Breast epithelium (tissue), 4 donors: ENCODE measurements at places on chromosomes 2 and 18. TPM values are rescaled to one million over a fixed set of nuclear protein-coding genes. Genes with fewer than 3 reads are reported as not detected.
A peak's percentile ranks its signal among the peaks of the same experiment; 100 is the strongest.

DNA sequence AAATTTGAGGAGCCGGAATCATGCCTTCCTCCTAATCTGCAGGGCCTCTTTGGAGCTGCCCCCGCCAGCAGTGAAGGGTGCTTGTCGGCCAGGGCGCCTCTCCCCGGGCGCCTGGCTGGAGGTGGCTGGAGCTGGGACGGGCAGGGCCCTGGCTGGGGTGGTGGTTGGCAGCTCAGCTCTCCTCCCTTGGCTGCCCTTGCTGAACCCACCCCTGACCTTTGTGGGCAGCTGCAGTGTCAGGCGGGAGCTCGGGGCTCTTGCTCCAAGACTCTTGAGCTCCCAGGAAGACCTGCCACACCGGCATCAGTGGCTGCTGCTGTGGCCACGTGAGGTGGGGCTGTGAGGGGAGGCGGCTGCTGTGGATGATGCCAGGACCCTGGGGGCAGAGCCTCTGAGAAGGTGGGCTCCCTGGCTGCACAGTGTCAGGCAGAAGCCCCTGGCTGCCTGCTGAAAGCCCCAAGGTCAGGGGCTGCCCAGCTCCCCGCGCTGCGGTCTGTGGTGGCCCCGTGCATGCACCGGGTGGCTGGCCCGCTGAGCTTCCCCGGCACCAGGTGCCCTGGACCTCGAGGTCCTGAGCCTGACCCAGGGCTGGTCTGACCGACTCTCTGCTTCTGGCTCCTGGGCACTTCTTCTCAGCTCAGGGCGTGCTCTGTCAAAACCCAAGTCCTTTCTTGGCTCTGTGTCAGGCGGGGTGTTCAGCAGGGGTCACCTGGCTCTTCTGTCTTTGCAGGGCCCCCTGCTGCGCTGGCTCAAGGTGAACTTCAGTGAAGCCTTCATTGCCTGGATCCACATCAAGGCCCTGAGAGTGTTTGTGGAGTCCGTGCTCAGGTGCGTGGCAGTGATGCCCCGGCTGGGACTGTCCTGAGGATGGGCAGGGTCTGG lies 34.5 kb downstream of the PDIA6 start:
- no peak for DNase-seq

DNA sequence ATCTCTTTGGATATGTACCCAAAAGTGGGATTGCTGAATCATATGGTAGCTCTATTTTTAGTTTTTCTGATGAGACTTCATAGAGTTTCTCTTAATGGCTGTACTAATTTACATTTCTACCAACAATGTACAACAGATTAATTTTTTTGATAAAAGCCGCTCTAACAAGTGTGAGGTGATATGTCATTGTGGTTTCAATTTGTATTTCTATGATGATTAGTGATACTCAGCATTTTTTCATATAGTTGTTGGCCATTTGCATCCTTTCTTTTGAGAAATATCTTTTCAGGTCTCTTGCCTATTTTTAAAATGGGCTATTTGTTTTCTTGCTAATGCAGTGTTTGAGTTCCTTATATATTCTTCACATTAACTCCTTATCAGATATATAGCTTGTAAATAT lies 4.3 kb downstream of the IL18RAP start:
- no peak for DNase-seq

The RNF181 gene
- 161 TPM for total RNA-seq

DNA sequence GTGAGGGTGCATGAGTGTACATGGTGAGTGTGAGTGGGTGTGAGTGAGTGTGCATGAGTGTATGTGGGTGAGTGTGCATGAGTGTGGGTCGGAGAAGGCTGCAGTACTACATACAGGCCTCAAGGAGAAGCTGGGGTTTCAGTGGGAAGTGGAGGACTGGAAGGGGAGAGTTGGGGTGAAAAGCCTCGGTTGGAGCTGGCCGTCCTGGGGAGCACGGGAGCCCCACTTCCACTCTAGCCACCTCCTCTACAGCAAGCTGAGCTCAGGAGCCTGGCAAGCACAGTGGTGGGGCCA lies 68.7 kb upstream of the HPCAL1 start:
- DNase-seq = peak; percentile 27

DNA sequence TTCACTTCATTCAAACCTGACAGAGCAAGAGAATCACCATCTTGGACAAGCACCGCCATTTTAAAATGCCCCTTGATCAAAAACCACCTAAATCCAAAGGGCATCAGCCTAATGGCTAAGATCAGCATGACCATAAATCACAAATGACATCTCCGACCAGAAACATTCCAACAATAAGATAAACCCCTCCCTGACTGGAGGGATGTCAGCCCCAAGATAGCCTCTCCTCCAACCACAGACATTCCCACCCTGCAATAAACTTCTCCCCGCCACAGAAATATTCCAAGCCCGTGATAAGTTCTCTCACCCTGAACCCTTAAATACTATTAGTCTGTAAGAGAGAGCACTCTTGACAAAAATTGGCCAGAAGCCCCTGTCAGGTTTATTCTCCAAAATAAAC lies 21.6 kb upstream of the LYPD1 start:
- no peak for DNase-seq

GRCh38 chr18:31490833-31491232 lies 7.1 kb upstream of the DSG2 start:
- DNase-seq = no peak

DNA sequence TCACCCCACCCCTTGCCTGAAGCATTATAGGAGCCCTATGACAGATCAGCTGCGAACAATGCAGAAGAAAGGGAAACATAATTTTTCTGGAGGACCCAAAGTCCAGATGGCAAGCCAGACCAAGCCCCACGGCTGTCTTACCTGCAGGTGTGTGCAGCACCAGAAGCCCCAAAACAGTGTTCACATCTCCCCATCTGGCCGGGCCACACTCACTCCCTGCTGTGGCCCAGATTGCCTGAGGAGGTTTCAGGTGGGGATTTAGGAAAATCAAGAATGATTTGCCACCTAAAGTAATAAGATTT lies 11.7 kb upstream of the STK17B start:
- DNase-seq = no peak

The SPHKAP gene
- not detected for total RNA-seq

The PAX8 gene
- total RNA-seq = 1.0 TPM

DNA sequence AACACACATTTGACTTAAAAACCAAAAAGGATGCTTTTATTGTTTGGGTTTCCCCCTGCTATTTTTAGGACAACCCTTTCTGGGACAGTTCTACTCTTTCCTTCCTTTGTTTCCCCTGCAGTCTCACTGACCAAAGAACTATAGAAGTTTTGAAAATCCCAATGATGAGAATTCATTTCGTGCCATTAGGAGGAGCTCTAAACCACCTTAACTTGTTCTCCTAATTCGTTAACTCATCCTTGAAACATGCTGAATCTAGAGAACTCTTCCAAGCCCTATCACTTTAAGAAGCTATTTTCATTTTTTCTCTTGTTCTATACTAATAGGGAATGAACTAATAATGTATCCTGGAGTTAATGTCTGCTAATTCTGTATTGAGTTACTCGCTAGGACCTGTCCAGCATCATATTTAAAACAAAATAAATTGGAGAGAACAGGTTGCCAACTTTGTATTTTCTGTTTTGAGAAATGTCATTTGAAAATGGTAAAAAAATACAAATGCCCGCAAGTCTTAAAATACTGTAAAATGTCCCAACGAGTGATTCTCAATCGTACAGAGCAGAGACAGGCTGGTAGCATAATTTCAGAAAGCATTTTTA lies 62.9 kb downstream of the AFTPH start:
- no peak for DNase-seq

- DNase-seq = no peak
Measured at GRCh38 chr2:20625491-20626391, 25.2 kb downstream of the HS1BP3 start.

The DSEL gene
- 14.5 TPM for total RNA-seq

The ALPP gene
- total RNA-seq = not detected

- DNase-seq = no peak
Measured at GRCh38 chr2:27185331-27186026, 26.4 kb upstream of the ATRAID start.

The GCKR gene
- total RNA-seq = 1.8 TPM

DNA sequence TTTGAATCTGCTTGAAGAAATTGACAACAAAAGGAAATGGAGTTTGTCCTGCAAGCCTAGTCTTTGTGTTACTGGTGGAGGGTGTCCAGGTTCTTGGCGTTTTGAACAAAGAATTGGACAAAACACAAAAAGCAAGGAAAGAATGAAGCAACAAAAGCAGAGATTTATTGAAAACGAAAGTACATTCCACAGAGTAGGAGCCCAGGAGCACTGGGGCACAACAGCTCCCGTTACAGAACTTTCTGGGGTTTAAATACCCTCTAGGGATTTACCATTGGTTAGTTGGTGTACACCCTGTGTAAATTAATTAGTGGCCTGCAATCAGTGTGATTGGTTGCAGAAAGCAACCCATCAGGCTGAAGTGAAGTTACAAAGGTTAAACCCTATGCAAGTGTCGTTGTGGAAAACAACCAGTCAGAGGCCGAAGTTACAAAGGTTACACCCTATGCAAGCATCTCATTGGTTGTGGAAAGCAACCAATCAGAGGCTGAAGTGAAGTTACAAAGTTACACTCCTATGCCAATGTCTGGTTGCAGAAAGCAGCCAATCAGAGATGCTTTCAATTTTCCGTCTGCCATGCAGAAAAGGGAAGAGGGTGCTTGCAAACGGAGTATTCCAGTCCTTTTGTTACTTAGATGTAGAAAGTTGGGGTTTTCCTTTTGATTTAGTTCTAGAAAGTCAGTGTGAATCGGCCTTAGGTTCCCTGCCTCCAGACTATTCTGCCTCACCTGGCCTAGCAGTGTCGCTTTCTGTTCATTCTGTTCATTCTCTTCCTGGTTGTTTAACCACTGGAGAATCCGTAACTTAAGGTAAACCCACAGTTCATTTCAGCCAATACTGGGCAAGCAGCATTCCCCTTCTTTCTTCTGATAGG lies 47.6 kb upstream of the PTH2R start:
- DNase-seq = no peak

- DNase-seq = peak; percentile 34
Measured at GRCh38 chr2:15890936-15891905, 49.1 kb upstream of the MYCN start.

DNA sequence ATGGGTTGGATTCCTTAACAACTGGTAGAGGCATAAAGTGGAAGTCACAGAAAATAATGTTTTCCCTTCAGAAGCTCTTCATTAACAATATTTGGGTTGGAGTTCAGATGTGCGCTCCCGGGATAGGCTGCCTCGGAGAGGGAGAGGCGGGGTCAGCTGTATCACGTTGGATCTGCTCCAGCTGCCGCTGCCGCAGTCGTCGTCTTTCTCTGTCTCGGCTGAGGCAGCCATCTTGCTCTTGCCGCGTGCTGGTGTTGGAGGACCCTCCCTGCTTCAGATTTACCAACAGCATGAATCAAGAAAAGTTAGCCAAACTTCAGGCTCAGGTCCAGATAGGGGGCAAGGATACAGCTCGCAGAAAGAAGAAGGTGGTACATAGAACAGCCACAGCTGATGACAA lies 35.1 kb downstream of the TANC1 start:
- DNase-seq = no peak

The PXDN gene
- 42.4 TPM for total RNA-seq

- DNase-seq = no peak
Measured at GRCh38 chr2:69645921-69646320, 2.4 kb upstream of the AAK1 start.

- DNase-seq = no peak
Measured at GRCh38 chr18:75582406-75582821, 154.9 kb upstream of the SMIM21 start.

GRCh38 chr2:219309278-219309677 lies at the start of gene PTPRN:
PTPRN (minus strand) TSS chr2:219309401; CDS start chr2:219309332, 69 bp downstream.
- no peak for DNase-seq

The EGR4 gene
- total RNA-seq = not detected

DNA sequence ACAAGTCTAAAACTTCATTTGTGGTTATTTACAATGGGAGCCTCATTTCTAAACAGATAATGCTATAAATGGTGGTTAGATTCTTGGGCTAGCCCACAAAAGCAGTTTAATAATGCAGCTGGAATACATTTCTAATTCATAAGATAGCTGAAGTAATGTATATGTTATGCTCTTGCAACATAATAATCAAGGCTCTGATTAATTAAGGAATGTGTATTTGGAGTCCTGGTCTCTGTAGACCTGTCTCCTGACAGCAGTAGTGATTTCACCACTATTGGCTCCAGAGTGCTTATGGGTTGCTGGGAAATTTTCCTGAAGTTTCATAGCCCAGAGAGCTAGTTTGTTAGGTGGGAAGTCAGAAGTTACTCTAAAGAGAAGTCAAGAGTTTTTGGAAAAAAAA lies 21.3 kb upstream of the CDC42EP3 start:
- no peak for DNase-seq

- DNase-seq = no peak
Measured at GRCh38 chr2:230124757-230125431, 56.2 kb upstream of the SLC16A14 start.

The SATB2 gene
- 2.3 TPM for total RNA-seq

The ADCYAP1 gene
- not detected for total RNA-seq

The PLEKHH2 gene
- 63.5 TPM for total RNA-seq

The CHRNG gene
- total RNA-seq = not detected

The HOXD3 gene
- 4.8 TPM for total RNA-seq

- no peak for DNase-seq
Measured at GRCh38 chr2:127219171-127220070, 678 bp downstream of the CYP27C1 start.

- DNase-seq = no peak
Measured at GRCh38 chr2:37742286-37742685, 70.8 kb upstream of the CDC42EP3 start.

The TGFA gene
- total RNA-seq = 16.1 TPM

The OTOF gene
- total RNA-seq = 0.33 TPM

- DNase-seq = no peak
Measured at GRCh38 chr2:62705859-62706720, 577 bp downstream of the EHBP1 start.

- no peak for DNase-seq
Measured at GRCh38 chr2:148103946-148104345, 83.1 kb downstream of the MBD5 start.

- DNase-seq = no peak
Measured at GRCh38 chr2:98601532-98602132, 6.7 kb downstream of the COA5 start.

DNA sequence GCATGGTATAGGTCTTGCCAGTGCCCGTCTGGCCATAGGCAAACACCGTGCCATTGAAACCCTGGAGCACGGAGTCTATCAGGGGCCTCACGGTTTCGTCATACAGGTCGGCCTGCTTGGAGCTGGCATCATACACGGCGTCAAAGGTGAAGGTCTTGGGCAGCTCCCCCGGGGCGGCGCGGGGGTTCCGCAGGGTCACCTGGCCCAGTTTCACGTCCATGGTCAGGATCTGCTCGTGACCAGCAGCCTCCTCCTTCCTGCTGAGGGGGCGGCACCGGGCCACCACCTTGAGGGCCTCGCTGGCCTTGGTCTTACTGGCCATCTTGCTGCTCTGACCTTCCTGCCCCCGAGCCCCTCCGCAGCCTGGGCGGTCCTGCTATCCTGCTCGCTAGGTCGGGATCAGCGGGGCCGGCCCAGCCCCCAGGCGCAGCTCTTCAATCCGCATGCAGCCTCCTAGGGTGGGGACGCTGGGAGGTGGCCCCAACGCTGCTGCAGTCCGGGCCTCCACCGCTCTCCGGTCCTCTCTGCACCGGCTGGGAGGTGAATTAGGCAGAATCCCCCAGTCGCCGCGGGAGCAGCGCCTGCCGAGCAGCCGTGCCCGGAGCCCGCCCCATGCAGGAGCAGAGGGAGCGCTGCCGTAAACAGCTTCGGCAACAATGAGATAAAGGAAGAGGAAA lies 563 bp downstream of the KIF3C start:
- DNase-seq = no peak
